ENCODE measurements at places on chromosomes 5 and 9.

DNA sequence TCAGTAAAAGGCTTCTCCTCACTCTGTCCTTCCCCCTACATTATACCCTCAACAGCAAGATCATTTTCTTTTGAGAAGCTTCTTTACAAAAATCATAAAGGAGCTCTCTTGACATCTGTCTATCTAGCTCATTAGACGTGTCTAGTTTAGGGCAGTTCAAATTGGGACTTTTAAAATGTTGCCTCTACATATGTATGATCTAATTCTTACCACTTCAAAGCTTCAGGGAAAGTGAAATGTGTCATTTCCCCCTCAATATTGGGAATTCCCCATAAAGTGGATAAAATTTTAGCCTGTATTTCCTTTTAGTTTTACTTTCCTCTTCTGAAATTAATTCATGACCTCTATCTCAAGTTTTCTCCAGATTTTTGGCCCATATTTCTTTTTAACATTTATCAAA, 323.7 kb downstream of the ARRDC3 start:
- DNase-seq = no peak

GRCh38 chr9:133957328-133957727, 34.8 kb downstream of the VAV2 start:
- no peak for DNase-seq

DNA sequence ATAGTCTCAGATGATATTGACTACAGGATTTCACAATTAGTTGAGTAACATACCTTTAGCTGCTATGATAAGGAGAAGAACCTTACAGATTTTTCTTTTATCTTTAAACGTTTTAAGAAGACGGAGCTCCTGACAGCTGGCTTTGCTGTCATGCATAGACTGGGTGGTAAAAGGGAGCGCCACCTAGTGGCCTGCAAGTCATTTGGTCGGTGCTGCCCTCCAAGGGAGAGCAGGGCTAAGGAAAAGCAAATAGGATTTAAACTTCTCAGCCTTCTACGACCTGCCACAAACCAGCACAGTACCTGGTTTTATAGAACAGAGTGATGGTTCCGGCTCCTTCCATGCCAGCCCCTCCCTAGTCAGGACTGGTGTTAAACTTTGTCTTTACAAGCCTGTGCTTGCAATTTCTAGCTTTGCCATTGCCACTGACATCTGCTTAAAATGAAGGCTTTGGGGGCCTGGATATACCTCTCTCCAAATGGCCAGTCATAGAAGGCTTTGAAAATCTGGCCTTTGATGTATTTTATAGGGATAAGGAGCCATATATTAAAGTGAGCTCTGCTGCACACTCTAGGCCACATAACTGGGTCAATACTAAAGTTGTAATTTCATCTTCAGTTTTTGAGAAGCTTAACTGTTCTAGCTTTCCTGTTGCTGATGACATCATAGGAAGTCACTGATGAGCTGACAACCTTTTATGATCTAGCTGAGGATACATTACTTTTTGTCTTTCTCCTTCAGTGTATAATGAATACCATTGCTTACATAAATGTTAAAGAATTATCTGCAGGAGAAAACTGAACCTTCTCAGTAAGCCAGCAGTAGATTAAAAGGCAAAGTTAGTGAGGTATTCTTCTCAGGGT, 31.1 kb upstream of the ADAMTSL1 start:
- DNase-seq = peak; percentile 10

DNA sequence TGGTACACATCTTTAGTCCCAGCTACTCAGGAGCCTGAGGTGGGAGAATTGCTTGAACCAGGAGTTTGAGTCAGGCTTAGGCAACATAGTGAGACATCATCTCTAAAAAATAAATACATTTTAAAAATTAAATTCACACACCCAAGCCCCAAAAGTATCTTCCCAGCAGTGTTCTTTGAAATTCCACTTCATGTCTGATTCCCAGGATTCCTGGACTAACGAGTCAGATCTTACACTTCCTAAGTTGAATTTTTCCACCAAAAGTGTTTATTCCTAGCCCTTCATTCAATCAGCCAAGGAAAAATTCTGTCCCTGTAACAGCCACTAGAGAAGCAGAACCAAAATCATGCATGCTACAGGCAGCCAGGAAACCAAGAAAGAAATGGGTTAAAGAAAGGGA, 970.9 kb downstream of the EFNA5 start:
- DNase-seq = no peak

Measured in stimulated activated CD8-positive, alpha-beta memory T cell treated with anti-CD3 and anti-CD28 coated beads, Interleukin-2, amount 100 ng/mL, for 48 hours (primary cell).